DND-41 (cell line): ENCODE measurements at places on chromosomes 7 and 10.

GRCh38 chr7:146150153-146150552, 33.6 kb downstream of the CNTNAP2 start:
- DNase-seq: no peak

GRCh38 chr10:27030060-27030459, 70.2 kb downstream of the ANKRD26 start:
- DNase-seq: no peak

- DNase-seq: no peak
These were observed 104.1 kb upstream of the FAM20C start for GRCh38 chr7:88095-88926.

DNA sequence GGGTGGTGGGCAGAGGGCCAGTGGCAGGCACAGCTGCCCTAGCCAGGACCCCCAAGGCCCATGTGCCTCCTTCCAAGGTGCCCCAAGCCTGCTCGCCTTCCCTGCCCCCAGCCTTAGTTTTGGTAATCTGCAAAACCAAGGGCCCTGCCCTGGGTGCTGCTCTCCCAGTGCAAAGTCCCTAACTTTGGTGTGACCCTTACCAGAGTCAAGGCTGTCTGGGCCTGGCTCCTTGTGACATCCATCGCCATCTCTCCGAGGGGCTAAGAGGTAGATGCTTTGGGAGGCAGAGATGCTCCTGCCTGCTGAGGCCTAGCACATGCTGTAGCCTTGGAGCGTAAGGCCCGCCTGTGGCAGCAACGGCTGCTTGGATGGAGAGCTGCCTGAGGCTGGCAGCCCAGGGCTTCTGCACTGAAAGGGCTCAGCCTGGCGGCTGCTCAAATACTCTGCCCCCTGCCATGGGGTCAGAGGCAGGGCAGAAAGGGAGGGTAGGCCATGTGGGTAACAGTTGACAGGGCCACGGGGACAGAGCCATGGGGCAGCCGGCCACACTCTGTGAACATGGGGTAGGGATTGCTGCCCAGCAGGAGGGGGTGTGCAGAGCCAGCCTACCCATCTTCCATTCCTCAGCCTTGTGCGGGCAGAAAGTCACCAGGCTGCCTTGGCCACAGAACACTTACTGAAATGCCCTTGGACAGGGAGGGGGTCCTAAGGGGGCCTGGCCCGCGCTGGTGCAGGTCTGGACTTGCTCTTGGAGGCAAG, 17.9 kb upstream of the MYL7 start:
- DNase-seq: no peak

DNA sequence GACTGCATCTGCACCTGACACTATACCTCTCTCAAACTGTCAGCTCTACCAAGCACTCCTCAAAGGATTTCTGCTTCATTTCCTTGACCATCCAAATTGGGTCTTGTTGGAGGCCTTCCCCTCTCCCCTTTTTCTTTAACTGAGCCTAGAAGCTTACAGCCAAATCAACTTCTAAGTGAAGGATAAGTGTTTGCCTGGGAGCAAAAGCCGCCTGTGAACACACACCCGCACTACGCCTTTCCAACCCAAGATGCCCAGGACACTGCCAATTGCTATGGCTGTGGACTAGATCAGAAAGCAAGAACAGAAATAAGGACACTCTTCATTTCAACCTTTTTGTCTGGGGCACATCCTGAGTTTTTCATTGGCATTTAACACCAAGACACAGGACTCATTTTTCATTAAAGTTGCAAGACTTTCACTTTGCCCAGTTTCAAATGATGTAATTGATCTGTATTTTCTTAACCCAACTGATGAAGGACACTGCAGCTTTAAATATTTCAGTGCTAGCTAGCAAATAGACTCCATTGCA, 52.8 kb downstream of the CPEB3 start:
- DNase-seq: no peak

GRCh38 chr10:103106539-103106938, 86.5 kb downstream of the NT5C2 start:
- DNase-seq: no peak

DNA sequence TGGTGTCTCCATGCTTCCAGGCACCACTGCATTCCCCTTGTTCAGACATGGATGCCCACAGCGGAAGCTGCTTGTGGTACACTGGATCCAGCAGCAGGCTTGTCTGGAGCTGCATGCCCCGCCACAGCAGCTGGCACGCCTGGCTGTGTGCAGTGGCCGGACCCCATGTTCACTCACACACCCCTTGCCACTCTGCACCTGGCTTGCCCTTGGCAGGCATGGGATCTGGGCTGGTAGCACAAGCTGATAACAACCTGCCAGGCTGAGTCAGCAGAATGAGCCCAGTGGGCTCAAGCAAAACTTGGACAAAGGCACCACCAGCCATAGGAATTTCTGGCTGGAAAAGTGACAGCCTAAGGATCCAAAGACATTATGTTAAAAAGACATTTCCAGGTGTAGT, 91.8 kb upstream of the TMEM168 start:
- DNase-seq: no peak

- DNase-seq: no peak
These were observed 22.2 kb downstream of the MMS19 start for GRCh38 chr10:97475936-97476594.

GRCh38 chr7:109950256-109950655, 1140.7 kb upstream of the LRRN3 start:
- DNase-seq: no peak

DNA sequence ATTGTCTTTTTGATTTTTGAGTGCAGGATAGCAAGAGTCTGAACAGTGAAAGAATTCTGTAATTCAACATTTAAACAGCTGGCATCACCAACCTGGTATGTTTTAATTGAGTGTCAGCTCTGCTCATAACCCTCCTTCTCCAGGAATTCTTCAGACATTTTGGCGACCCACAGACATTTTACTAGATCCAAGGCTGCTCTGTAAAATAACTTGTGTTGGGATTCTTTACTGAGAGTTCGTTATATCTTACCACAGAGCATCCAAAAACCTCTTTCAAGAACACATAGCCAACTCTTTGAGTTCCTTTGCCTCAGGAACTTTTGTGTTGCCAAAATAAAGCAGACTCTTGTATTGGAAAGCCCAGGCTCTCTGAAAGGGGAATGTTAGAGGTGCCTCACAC, 27.7 kb upstream of the SORCS3 start:
- DNase-seq: no peak

DNA sequence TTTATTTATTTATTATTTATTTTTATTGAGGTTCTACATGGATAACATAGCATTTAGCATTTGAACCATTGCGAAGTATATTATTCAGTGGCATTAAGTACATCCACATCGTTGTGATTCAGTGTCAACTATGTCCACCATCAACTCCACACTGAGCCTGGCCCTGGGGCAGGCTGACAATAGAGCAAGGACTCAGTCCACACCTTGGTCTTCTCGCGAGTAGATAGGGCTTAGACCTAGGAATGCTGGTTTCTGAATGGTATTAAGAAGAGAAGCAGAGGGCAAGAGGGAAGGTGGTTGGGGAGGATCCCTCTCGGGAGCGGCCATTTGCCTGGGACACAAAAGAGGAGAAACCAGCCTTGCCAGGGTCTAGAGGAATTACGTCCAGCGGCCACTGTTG, 599.2 kb upstream of the MGMT start:
- no peak for DNase-seq

GRCh38 chr7:87935384-87935706, 1.3 kb downstream of the ADAM22 start:
- no peak for DNase-seq

- DNase-seq: no peak
These were observed 21.2 kb downstream of the PRKG1 start for GRCh38 chr10:51095444-51095843.

DNA sequence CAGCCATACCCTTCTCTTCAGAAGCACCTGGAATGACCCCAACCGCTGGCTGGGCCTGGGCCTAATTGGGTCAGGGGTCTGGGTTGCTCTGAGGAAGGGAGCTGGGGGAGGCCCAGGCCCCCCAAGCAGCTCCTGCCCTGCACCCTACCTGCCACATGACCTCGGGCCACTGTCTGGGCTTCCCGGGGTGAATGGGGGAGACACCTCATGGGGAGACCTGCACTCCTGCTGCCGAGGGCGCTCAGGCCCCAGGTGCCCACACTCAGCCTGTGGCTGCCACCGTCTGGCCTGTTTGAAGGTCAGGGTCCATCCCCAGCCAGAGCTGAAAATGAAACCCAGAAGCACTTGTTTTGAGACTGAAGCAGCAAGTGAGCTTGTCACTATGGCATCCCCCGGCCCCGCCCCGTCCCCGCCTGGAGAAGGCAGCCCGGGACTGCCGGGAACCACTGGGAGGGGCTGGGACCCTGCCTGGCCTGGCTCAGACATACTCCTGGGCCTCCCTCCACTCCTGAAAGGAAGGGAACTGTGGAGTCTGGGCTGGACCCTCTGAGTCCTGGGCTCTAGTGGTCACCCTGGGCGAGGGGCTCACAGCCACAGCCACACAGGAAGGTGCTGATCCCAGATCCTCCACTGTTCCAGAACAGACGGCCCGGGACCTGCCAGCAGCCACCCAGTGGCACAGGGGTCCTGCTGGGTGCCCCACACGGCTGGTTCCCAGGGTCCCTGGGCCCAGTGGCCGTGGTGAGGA, 7.4 kb upstream of the MICALL2 start:
- DNase-seq: no peak

DNA sequence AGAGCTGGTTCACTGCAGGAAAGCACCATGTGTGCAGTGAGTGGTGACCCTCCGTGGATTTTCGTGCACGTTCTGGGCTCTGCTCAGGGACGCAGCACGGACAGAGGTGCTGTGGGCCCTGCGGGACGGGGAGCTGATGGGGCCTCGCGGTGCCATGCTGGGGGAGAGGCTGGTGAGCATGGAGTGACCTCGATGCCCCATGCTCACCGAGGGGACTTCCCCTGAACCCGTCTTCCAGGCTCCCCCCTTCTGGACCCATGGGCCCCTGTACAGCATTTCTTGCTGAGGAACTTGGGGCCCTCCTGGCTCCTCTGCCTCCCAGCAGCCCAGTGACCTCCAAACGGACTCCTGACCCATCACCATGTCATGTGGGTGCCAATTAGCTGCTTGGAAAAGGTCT, 253.7 kb downstream of the DNAJB6 start:
- no peak for DNase-seq
